Endothelial cell (in vitro differentiated cells): ENCODE measurements at places on chromosomes 2 and 18. TPM values are rescaled to one million over a fixed set of nuclear protein-coding genes. Genes with fewer than 3 reads are reported as not detected.

The VAMP8 gene
- total RNA-seq: 225 TPM

The POTEI gene
- total RNA-seq: 0.15 TPM

The TSPYL6 gene
- total RNA-seq: not detected

The ANKRD29 gene
- not detected for total RNA-seq

The RAB6C gene
- total RNA-seq: 1.4 TPM

The FABP1 gene
- not detected for total RNA-seq

- no peak overlapping the region for H3K27ac ChIP-seq
- peaks cover 1% of the 10 kb centered on the region for H3K27me3 ChIP-seq
- no peaks in the 10 kb centered on the region for H3K36me3 ChIP-seq
- H3K4me1 ChIP-seq: no peaks in the 10 kb centered on the region
- DNase-seq: peak; percentile 59
Observed at GRCh38 chr2:79887747-79888374, 375.0 kb downstream of the CTNNA2 start.

GRCh38 chr2:232628466-232629128 is 4.8 kb upstream of the EFHD1 start:
- no peak overlapping the region for H3K4me3 ChIP-seq
- H3K27ac ChIP-seq: no peak overlapping the region
- peaks cover 2% of the 10 kb centered on the region for H3K27me3 ChIP-seq
- peaks cover 6% of the 10 kb centered on the region for H3K4me1 ChIP-seq

GRCh38 chr18:54607213-54608027 is 16.4 kb downstream of the DYNAP start:
- peaks cover 3% of the 10 kb centered on the region for H3K4me1 ChIP-seq
- no peak overlapping the region for H3K27ac ChIP-seq
- no peak for DNase-seq

- no peak overlapping the region for H3K27ac ChIP-seq
- peaks cover 6% of the 10 kb centered on the region for H3K4me1 ChIP-seq
- H3K36me3 ChIP-seq: peaks cover 17% of the 10 kb centered on the region
- H3K4me3 ChIP-seq: no peak overlapping the region
- peaks cover 7% of the 10 kb centered on the region for H3K27me3 ChIP-seq
Observed at GRCh38 chr2:134975281-134976009, 56.8 kb downstream of the CCNT2 start.

- H3K4me1 ChIP-seq: peaks cover 4% of the 10 kb centered on the region
- no peaks in the 10 kb centered on the region for H3K36me3 ChIP-seq
- no peak overlapping the region for H3K27ac ChIP-seq
- H3K27me3 ChIP-seq: no peaks in the 10 kb centered on the region
Observed at GRCh38 chr2:88091943-88092342, 24.3 kb downstream of the SMYD1 start.

DNA sequence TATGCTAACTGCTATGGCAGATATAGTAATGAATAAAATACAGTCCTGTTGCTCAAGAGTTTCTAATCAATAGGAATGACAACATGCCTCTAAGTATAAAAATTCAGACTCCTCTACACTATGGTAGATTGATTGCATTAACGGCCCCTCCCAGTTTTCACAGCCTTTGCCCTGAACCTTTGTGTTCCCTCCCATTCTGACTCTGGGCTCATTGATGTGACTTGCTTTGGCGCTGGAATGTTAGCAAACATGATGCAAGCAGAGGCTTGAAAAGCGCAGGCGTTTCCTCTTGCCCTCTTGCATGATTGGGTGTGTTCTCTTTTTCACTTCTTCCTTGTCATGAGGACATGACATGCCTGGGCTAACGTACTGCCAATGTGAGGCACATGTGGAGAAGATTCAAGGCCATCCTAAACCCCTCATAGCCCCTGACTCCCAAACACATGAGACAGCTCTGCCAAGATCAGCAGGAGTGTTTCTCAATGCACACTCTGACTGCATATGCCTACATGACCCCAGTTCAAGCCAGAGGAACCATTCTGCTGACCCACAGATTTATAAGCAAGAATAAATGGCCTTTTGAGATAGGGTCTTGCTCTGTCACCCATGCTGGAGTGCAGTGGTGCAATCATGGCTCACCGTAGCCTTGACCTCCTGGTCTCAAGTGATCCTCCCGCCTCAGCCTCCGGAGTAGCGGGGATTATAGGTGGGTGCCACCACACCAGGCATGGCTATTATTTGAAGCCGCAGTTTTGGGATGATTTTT is 49.7 kb upstream of the CD28 start:
- peak overlapping the region; percentile 14 for H3K27ac ChIP-seq
- peaks cover 2% of the 10 kb centered on the region for H3K27me3 ChIP-seq
- DNase-seq: no peak
- no peaks in the 10 kb centered on the region for H3K36me3 ChIP-seq
- H3K4me1 ChIP-seq: peaks cover 5% of the 10 kb centered on the region

DNA sequence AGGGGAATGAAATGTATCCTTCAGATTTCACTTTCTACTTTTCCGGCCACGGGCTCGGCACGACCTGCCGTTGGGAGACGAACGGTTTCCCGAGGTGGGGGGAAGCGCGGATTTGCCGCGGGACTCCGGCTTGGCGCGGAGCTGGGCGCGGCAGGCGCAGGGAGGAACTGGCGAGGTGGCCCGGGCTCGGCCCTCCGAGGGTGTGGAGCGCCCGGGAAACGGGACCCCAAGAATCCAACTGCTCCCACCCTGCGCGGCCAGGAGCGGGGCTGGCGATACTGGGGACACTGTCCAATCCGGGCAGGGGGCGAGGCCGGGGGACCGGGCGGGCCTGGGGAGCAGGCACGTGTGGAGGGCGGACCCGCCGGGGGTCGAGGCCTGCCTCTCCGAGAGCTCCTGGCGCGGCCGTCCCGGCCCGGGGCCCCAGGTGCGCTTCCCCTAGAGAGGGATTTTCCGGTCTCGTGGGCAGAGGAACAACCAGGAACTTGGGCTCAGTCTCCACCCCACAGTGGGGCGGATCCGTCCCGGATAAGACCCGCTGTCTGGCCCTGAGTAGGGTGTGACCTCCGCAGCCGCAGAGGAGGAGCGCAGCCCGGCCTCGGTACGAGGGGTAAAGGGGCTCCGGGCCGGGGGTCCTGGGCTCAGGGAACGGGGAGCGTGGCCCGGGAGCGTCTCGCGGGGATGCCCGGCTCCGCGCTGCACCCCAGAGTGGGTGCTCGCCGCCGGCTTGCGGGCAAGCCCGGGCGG is at the start of gene ANXA4:
Gene ANXA4 (plus strand): TSS at position 560 of the 747 bp plus-strand sequence. CDS start 39,432 bp downstream, outside the sequence.
- H3K27ac ChIP-seq: peak within 1 kb of the TSS; percentile 93
- peaks cover 8% of the 10 kb centered on the region for H3K27me3 ChIP-seq
- DNase-seq: peak; percentile 67
- peaks cover 12% of the 10 kb centered on the region for H3K4me1 ChIP-seq
- H3K4me3 ChIP-seq: peak within 1 kb of the TSS; percentile 96
- peaks cover 5% of the 10 kb centered on the region for H3K36me3 ChIP-seq

DNA sequence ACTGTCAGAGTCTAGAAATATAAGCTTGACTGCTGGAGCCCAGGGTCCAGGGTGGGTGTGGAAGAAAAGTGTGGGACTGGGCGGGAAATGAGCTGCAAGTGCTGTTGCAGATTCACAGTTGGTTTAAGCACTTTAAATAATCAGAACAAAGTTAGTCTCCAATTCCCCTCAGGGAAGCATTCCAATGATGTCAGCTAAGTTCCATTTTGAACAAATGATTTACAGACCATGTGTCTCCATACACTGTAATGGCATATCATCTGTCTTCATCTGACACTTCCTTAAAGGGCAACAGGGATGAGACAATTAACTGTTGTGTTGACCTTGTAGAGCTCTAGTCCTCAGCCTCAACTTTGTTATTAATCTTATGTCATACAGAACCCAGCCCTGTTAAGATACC is 31.5 kb upstream of the REG3A start:
- no peak overlapping the region for H3K27ac ChIP-seq
- no peaks in the 10 kb centered on the region for H3K4me1 ChIP-seq
- H3K36me3 ChIP-seq: no peaks in the 10 kb centered on the region
- no peaks in the 10 kb centered on the region for H3K27me3 ChIP-seq
- no peak overlapping the region for H3K4me3 ChIP-seq
- no peak for DNase-seq

DNA sequence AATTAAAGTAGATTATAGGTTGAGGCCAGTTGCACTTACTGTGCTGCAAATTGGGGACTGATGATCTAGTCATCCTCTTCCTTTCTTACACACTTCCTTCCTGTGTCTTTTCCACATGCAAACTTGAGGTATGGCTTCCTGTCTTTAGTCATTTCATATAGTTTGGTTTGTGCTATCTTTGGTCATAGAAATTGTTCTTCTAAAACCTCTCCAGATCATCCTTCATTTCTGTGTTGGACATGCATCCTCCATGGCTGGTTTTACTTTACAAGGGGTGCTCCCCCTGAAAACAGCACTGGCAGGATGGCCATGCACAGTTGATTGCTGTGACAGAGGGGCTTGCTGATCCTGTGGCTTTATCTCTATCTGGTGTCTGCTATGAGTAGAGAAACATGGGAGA is 36.5 kb downstream of the MGAT5 start:
- peaks cover 26% of the 10 kb centered on the region for H3K4me1 ChIP-seq
- no peak overlapping the region for H3K4me3 ChIP-seq
- no peaks in the 10 kb centered on the region for H3K27me3 ChIP-seq
- H3K27ac ChIP-seq: no peak overlapping the region
- H3K36me3 ChIP-seq: no peaks in the 10 kb centered on the region

GRCh38 chr2:23614701-23615100 is 229.7 kb downstream of the KLHL29 start:
- no peak overlapping the region for H3K27ac ChIP-seq
- peak overlapping the region; percentile 31 for H3K4me3 ChIP-seq
- H3K4me1 ChIP-seq: peaks cover 10% of the 10 kb centered on the region

DNA sequence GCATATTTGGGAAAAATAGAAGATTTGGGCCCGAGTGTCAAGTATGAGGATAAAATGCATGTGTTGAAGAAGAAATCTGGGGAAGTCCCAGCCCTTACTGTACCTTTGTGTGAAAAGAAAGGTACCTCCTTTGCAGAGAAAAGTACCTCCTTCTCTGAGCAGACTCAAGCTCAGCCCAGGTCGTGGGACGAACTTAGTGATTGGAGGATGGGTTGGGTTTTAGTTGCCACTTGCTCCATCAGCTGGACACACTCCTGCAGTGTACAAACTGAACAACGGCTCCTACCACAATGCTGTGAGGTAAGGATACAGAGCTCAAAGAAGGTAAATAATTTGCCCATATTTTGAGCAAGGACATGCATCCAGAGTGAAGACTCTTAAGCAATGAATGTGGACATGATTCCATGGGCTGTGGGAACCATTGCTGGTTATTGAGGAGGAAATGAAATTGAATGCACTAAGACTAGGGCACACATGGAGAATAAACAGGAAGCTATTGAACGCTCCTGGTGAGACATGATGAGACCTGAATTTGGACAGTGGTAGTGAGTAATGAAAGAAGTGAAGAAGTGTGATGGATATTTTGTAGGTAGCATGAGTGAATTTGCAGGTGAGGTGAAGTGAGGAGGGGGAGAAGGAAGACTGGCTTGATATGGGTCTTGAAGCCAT is 49.8 kb upstream of the IL1RL1 start:
- DNase-seq: no peak
- no peak overlapping the region for H3K27ac ChIP-seq
- peaks cover 2% of the 10 kb centered on the region for H3K27me3 ChIP-seq
- H3K36me3 ChIP-seq: no peaks in the 10 kb centered on the region
- H3K4me1 ChIP-seq: no peaks in the 10 kb centered on the region

- no peak overlapping the region for H3K27ac ChIP-seq
- H3K4me1 ChIP-seq: peaks cover 32% of the 10 kb centered on the region
- H3K27me3 ChIP-seq: no peaks in the 10 kb centered on the region
Observed at GRCh38 chr2:119668546-119668945, 10.5 kb upstream of the TMEM177 start.

GRCh38 chr2:38806733-38807059 is 28.7 kb downstream of the GEMIN6 start:
- peaks cover 15% of the 10 kb centered on the region for H3K36me3 ChIP-seq
- H3K4me1 ChIP-seq: no peaks in the 10 kb centered on the region
- no peak overlapping the region for H3K4me3 ChIP-seq
- no peak for DNase-seq
- H3K27me3 ChIP-seq: no peaks in the 10 kb centered on the region

DNA sequence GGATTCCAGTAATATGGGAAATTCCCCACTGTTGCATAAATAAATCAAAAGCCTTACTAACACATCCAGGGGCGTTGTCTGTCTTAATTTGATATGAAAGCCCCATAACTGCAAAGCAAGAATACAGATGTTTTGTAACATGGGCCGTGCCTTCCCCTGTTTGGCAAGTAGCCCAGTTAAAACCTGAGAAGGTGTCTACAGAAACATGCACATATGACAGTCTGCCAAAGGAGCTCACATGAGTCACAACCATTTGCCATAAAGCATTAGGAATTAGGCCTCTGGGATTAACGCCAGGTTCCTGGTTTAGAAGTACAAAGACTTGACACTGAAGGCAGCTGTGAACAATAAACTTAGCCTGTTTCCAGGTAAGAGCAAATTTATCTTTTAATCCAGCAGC is 43.1 kb upstream of the LONRF2 start:
- no peak overlapping the region for H3K27ac ChIP-seq
- H3K27me3 ChIP-seq: no peaks in the 10 kb centered on the region
- DNase-seq: no peak
- peaks cover 7% of the 10 kb centered on the region for H3K36me3 ChIP-seq
- no peak overlapping the region for H3K4me3 ChIP-seq

- no peaks in the 10 kb centered on the region for H3K36me3 ChIP-seq
- H3K27ac ChIP-seq: no peak overlapping the region
- H3K27me3 ChIP-seq: no peaks in the 10 kb centered on the region
- H3K4me1 ChIP-seq: no peaks in the 10 kb centered on the region
- no peak for DNase-seq
Observed at GRCh38 chr2:10753156-10753555, 31.7 kb downstream of the ATP6V1C2 start.
